AG09319 (cell line): ENCODE measurements at places on chromosomes 11 and 22.
A peak's percentile ranks its signal among the peaks of the same experiment; 100 is the strongest.

DNA sequence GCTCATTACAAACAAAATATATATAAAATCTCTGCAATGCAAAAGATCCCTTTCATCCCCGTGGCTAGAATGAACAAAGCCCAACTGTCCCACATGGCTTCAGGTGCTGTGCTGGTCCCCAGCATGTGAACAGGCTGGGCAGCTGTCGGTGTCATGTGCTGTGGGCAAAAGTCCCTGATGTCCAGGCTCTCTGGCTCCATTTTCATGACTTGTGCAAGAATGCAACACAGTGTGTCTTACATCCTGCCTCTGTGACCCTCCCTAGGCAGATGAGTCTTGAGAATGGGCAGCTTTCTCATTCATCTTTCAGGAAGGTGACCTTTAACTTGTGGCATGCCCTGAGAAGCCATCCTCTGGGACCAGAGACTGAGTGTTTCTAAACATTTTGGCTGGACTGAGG, 14.5 kb downstream of the GUCD1 start:
- no peak for DNase-seq

DNA sequence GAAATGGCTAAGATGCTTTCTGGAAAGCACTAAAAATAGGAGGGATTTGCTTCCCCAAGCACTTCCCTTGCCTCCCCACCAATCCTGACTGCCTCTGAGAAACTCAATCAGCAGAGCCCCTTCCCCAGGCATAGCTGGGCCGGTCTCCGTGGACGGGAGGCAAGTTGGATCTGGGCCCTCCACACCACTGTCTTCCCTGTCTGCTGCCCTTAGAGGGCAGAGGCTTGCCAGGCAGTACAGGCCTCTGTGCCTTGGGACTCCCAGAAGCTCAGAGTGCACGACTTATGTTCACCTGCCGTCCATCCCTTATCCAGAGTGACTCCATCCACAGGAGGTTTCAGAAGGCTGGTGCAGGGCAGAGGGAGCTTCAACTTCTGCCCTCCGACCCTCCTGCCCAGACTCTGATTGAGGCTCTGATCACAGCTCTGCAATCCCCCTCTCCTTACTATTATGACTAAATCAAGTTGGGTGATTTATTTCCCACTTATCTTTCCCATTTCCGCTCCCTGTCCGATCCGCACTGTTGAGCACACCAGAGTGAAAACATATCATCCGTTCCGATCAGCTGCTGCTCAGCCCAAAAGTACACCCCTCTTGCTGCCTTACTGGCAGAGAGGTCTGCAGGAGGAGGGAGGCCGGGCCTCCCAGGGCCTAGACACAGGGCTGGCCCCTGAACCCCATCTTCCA, 71.8 kb downstream of the DSCAML1 start:
- no peak for DNase-seq

- DNase-seq = no peak
Observed at GRCh38 chr11:63212742-63213141, 30.7 kb downstream of the SLC22A25 start.

GRCh38 chr11:122430490-122430889, 225.0 kb upstream of the UBASH3B start:
- no peak for DNase-seq

- peak; percentile 68 for DNase-seq
Observed at GRCh38 chr22:44449061-44449682, 48.9 kb downstream of the RTL6 start.

DNA sequence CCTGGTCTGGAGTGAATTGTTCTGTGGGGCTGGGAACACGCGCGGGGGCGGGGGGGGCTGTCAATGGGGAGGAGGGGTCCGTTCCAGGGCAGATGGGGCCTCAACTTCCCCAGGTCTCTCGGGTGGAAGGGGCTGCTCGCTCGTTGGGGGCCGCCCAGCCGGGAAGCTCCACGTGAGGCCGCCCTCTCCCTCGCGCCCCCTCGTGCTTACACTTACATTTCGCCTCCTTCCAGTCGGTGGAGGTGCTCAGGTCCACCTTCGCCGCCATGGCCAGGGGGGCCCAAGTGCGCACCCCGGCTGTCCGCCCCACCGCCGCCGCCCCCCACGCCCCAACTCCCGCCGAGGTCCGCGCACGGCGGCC, 452 bp downstream of the MACROD1 start:
- no peak for DNase-seq

- DNase-seq = no peak
Observed at GRCh38 chr11:44752713-44753112, 26.0 kb downstream of the TSPAN18 start.

- DNase-seq = peak; percentile 50
Observed at GRCh38 chr22:44202261-44202789, 21.6 kb downstream of the PARVG start.

- DNase-seq = no peak
Observed at GRCh38 chr11:128291835-128292234, 295.5 kb downstream of the ETS1 start.

DNA sequence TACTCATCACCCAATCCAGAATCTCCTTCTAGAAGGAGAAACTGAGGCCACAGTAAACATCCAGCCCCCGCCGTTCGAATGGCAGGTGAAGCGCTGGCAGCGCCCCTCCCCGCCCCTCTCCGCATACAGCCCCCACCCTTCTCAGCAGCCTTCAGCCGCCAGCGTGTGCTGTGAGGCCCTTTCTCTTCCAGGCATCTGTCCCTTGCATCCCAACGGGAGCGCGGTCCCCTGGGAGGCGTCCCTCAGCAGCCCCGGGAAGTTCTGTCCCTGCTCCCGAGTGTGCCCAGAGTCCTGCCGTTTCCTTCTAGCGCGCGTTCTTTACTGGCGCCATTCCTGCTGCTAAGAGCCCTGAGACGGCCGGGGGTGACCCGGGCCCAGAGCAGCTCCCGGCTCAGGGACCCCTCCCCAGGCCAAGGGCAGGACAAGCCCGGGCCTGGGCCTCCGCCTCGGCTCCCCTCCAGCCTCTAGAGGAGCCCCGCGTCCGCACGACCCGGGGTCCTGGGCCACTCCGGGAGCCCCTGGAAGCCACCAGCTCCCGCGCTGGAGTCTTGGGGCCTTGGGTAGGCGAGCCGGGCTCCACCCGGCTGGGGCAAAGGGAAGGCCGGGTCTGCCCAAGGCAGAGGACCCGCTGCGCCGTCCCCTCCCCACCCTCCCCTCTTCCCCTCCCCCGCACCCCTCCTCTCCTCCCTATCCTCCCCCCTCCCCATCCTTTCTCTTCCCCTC, 450.4 kb downstream of the OPCML start:
- no peak for DNase-seq

DNA sequence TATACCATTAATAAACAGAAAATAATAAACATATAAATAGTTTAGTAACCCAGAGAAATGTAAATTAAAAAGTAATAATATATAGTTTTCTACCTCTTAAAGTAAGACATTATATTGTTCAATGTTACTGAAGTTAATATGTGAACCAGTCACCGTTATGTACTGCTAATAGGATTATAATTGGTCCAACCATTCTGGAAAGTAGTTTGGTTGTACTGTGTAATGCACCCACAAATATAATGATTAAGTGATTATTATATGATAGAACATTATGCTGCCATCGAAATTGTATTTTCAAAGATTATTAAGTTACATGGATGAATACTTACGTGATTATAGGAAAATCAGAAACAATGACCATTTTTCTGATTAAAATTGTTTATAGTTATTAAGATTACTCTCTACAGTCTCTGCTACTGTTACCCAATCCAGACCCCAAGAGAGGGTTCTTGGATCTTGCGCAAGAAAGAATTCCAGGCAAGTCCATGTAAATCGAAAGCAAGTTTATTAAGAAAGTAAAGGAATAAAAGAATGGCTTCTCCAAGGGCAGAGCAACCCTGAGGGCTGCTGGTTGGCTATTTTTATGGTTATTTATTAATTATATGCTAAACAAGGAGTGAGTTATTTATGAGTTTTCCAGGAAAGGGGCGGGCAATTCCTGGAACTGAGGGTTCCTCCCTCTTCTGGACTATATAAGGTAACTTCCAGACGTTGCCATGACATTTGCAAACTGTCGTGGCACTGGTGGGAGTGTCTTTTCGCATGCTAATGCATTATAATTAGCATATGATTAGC, 50.1 kb downstream of the ACER3 start:
- DNase-seq = peak; percentile 47

DNA sequence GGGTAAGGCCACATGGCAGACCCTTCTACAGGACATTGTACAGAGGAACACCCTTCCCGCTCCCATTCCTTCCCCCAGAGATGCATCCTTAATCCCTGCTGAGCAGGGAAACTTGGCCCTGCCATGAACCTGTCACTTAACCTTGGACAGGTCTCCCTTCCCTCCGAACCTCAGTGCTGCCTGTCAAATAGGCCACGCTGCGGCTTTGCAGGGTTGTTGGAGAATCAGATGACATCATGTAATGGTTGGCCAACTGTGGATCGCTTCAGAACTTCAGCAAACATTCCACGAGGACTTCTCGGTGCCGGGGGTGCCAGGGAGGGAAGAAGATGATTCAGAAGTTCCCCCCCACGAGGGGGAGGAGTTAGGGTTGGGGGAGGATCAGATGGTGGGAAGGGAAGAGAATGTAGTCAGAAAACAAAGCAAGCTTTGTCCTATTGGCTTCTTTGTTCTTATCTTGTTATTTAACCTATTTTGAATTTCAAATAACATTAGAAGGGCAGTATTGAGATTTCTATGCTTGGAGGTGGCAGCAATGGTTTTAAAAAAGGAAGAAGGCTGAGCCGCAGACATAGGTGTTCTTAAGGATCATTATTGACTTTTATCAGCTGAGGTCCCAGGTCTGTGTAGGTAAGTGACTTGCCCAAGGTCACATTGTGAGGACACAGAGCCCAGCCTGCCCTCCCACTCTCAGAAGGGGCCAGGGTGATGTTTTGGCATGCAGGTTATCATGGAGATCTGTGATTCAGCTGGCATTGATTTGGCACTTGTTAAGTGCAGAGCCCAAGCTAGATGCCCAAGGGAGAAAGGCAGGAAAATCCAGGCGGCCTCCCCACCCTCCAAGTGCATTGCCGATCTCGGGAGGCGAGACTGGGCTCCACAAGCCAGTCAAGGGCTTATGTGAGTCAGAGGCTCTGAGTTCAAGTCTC, 3.1 kb downstream of the CDC42EP1 start:
- DNase-seq = peak; percentile 72

DNA sequence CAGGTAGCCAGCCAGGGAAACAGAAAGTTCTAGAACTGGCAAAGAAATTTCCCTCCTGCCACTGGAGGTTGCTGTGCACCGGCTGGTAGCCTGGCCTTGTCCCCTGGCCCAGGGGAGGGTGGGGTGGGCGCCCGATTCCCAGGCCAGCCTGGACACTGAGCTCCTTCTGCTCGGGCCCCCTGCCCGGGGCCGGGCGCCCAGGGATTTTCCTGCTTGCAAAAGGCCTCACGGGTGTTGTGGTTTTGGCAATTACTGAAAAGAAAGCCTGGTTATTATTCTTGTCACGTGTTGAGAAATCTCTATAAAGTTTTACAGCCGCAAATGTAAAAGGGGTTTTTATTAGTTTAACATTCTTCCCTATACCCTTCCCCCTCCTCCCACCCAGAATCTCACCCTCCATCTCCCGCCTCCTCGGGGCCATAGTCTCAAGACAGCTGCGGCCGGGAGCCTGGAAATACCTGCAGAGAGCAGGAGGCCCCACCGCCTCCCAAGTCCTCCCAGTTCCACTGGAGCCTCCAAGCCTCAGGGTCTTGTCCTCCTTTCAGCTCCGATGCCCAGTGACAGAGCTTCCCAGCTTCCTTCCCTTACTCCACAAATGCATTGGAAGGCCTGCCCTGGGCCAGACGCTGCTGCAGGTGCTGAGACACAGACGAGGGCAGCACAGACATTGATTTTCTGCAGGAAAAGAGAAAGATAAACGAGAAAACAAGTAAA, 1515.6 kb downstream of the TBC1D22A start:
- no peak for DNase-seq

DNA sequence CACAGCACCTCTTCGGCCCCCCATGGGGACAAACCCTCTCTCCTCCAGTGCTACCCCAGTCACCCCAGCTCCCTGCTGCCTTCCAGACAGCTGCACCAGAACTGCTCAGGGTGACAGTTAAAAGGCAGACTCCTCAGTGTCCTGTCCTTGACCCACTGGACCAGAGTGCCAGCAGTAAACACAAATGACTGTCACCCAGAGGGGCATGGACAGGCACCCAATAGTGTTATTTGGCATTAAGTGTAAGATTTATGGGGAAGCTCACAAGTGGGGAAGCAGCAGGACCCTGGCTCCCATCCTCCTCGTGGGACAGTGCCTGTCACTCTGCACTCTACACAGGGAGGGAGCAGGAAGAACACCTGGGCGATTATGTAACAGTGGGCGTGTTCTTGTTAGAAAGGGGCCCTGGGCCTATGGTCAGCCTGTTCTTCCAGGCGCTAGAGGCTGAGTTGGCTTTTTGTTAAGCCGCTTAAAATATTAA, 5.0 kb downstream of the RPS19BP1 start:
- DNase-seq = no peak

DNA sequence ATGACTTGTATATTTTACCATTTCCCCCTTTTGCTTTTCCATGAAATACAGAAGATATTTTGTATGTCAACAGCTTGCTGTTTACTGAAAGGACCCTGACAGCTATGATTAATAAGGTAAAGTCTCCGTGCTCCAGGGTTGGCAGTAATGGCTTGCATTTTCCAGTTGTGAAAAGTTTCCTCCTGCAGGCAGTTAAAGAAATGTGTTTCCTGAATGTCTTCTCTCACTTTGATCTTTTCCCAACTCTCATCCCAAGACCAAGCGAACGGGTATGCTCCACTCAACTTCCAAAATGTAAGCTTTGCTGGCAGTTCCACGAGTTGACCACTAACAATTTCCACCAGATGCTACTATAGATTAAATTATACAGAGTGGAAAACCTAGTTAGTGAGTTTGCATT, 8.9 kb downstream of the FIBIN start:
- DNase-seq = no peak

DNA sequence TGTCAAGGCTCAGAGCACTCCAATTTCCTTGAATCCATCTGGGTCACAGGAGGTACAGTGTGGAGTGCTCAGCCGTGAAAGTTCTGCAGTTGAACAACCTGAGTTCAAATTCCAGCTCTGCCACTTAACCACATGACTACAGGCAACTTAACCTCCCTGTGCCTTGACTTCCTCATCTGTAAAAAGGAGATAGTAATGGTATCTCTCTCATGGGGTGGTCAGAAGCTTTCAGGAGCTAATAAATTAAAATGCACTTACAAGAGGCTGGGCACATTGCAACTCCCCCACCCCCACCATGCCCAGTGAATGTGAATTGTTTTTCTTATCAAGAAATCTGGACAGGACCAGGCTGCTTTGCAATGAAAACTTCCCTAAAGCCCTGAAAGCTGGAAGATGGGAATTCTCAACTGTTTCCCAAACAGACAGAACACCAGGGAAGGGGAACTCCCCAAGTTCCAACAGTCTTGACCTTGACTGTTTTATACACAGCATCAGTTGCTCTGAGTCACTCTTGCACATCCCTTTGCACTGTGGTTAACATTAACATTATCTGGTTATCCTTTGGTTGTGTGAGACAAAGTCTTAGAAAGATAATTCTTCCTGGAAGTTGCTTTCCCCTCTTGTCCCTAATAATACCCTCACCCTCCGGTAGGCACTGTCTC, 137.0 kb downstream of the SLC1A2 start:
- no peak for DNase-seq

- no peak for DNase-seq
Observed at GRCh38 chr11:133153031-133153430, 379.3 kb downstream of the OPCML start.

DNA sequence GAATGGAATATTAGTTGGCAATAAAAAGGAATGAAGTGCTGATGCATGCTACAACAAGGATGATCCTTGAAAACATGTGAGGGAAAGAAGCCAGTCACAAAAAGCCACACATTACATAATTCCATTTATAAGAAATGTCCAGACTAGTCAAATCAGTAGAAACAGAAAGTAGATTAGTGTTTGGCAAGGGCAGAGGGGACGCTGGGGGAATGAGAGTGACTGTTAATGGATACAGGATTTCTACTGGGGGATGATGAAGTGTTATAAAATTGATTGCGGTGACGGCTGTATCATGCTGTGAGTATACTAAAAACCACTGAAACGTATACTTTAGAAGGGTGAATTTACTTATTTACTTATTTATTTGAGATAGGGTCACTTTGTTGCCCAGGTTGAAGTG, 57.9 kb downstream of the C11orf58 start:
- no peak for DNase-seq
